Posterior vena cava (tissue), 2 donors: ENCODE measurements at places on chromosomes 7 and 10. TPM values are rescaled to one million over a fixed set of nuclear protein-coding genes. Genes with fewer than 3 reads are reported as not detected.

DNA sequence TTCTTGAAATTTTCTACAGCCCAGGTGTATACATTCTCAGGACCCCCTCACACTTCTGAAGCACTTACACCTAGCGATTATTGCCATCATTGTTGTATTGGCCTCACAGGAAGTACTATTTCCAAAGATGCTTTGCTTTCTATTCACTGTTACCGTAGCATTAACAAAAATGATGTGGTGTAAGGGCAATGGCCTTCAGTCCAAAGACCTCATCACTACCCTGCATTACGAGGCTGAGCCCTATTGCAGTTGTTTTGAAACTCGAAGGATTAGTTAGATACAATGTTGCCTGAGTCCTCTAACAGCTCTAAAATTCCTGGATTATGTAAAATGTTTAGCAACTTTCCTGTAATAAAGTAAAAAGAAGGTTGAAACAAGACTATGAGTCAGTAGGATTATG, 2.9 kb downstream of the NRCAM start:
- DNase-seq = no peak

DNA sequence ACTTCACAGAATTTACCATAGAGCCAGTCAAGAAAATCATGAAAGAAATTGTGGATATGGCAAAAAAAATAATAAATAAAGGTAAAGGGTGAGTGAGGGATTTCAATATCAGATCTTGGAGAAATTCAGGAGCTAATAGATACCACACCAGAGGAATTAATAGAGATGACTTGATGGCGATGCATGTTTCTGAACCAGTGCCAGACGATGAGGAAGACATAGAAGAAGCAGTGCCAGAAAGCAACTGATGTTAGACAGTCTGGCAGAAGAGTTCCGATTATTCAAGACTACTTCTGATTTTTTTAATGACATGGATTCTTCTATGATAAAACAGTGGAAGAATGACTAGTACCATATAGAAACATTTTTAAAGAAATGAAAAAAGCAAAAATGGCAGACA, 314.7 kb downstream of the BICC1 start:
- DNase-seq = no peak

DNA sequence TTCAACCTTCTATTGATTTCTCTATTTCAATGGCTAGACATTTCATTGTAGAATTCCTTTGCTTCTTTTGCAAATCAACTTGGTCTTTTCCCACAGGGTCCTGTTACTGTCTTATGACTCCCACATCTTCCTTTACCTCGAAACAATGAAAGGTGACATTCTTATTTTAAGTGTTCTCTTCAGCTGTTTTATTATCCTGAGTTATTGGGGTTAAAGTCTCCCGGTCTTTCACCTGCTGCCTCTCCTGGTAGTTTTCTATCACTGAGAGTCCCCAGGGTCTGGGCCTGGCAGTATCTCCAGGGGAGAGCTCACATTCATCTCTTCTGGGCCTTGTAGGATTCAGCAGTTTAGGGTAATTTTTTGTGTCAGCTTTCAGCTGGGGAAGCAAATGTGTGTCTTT, 95.8 kb downstream of the HECW1 start:
- no peak for DNase-seq

DNA sequence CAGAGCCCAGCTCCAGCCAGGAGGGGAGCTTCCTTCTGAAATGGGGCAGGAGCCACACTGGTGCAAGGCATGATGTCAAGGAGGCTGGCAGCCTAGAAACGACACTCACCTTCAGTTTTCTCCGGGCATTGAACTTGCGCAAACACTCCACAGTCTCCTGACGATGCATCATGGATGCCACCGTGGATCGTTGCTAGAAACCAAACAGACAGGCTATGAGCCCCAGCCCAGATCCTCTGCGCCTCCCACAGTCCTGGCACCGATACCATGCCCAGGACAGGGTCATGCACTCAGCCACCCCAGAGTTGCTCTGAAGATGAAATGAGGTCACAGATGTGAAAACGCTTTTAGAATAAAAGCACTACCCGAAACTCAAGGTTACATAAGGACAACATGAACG, 31.0 kb upstream of the NDST2 start:
- no peak for DNase-seq

DNA sequence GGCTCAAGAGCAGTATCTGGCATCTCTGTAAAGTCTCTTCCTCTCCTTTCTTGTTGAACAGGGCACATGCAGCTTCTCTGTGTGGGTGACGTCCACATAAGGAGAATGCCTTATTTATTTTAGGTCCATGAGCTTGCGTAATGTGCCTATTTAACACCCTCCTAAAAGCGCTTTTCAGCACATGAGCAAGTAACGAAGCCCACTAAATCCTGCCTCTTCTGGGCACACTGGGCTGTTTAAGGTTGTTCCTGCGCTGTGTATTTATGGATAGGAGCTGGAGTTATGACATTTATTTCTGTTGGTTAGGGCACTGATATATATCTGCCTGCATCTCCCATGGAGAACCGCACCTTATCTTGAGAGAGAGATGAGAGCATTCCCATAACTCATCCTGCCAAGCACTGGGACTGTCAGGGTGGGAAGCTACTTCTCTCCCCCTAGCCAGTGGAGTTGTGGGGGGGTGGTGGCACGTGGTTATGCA, 76.1 kb downstream of the LRRC4 start:
- no peak for DNase-seq

GRCh38 chr7:70512144-70512543, 619.8 kb upstream of the GALNT17 start:
- DNase-seq = no peak

Gene MLXIPL
- total RNA-seq = 3.3 TPM

Gene GPNMB
- 190 TPM for total RNA-seq

Gene ENTPD1
- total RNA-seq = 92.9 TPM

Gene VWA2
- not detected for total RNA-seq

Gene SPACDR
- total RNA-seq = not detected

Gene H2BK1
- total RNA-seq = not detected

Gene FOXI2
- 0.14 TPM for total RNA-seq

Gene EGFR
- total RNA-seq = 80.8 TPM
